ENCODE measurements at places on chromosomes 3 and 15.
A peak's percentile ranks its signal among the peaks of the same experiment; 100 is the strongest.

DNA sequence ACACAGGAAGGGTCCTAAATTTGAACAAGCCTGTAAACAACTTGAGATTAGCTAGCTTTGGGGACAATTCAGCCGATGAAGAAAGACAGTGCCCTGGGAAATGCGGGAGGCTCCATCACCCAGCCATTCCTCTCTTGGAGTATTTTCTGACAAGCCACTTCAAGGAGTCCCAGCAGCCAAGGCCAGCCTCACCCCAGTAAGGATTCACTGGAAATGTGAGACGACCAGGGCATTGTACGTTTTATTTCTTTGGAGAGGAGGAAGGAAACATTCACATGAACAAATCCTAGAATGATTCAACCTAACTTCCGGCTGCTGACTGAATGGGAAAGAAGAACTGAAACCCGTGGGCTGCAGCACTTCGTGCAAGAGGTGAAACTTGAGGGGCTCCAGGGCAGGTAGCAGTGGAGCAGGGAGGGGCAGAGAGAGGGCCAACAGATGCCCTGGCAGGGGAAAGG, 116.4 kb upstream of the ARHGEF3 start:
- no peak for DNase-seq

DNA sequence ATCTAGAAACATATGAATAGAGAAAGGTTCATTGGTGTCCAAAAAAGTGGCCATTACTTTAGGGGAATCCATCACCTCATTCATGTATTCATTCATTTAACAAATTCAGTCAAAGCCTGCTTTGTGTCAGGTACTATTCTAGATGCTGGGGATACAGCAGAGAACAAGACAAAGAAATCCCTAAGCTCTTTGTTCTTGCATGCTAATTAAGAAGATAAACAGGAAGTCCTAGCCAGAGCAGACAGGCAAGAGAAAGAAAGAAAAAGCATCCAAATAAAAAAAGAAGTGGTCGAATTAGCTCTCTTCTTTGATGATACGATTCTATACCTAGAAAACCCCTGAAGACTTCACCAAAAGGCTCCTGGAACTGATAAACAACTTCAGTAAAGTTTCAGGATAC, 12.4 kb upstream of the ZMAT3 start:
- DNase-seq: no peak

DNA sequence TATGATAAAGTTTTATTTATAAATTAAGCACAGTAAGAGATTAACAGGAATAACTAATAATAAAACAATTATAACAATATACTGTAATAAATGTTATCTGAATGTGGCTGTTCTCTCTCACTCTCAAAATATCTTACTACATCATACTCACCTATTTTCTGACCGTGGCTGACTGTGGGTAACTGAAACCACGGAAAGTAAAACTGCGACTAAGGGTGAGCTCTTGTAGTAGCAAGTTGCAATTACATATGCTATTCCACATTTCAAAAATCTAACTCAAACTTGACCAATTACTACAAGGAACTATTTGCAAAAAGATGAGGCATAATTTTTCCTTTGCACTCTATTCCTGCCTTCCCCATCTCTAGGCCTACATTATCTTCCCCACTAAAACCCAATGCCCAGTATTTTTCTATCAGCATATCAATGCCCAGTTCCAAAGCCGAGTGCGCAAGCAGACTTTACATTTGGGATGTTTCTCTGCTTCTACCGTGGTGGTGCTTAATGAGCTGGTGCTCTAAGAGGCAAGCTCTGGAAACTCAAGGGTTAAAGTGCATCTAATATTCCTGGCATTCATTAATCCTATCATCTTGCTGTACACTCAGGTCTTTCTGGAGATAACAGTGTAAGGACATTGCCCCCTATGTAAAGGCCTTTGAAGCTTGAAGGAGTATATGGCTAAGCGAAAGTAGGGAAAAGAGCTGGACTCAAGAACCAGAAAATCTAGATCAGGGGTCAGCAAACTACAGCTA, 6.7 kb downstream of the PCYT1A start:
- DNase-seq: no peak

GRCh38 chr15:46312133-46312740, 677.4 kb downstream of the SQOR start:
- peak; percentile 82 for DNase-seq

- no peak for DNase-seq
Measured at GRCh38 chr15:100229181-100230163, 112.3 kb downstream of the ADAMTS17 start.

DNA sequence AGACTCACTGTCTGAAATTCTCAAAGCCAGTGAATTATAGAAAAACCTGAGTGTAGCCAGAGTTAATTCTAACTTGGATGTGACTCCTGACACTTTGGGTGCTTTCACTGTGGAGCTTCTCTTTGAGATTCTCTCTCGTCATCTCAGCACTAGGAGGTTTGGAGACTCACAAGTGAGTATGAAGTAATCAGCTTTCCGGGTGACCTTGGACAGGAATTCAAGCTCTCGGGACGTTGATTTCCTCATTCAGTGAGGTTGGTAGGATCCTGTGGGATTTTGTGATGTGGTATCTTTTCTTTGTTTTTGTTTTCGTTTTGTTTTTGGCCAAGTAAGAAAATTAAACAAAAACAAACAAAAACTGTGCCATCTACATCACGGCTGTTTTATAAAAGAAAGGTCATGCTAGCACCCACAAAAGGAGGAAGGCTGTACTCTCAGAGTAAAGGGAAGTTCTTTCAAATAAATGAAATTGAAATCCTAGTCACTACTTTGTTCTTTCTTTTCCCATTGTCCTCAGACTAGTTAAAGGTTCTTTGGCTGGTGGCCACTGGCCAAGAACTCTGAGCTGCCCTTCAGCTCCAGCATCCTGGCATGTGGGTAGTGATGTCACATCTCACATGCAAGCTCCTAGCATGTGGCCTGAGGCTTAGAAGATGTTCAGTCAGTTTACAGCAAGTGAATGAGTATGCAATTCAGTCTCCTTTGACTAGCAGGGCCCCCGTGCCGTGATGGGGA, 263.3 kb upstream of the TPM1 start:
- no peak for DNase-seq

DNA sequence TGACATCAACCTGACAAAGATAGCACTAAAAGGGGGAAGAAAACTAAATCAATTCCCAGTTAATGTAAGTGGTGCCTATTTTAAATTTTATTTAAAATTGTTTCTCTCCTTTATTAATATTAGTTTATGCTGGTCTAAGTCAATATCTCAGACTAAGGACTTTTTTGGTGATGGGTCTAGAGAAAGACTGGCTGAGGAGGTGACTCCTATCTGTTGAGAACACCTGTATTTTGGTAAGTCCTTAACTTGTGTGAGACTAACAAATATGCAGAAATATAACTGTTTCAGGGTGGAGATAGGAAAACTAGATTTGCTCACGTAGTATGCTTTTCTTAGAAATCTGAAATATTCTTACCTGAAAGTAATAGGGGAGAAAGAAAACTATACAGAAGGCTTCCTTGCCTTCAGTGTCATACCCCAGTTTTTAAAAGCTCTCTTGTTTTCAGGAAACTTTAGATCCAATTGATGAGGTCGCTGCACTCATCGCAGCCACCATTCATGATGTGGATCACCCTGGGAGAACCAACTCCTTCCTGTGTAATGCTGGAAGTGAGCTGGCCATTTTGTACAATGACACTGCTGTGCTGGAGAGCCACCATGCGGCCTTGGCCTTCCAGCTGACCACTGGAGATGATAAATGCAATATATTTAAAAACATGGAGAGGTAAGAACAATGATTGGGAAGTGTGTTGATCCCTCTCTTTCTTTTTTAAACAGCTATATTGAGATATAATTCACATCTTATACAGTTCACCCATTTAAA, 138.9 kb downstream of the PDE8A start:
- no peak for DNase-seq

- no peak for DNase-seq
Measured at GRCh38 chr15:82898961-82899360, 53.6 kb downstream of the HOMER2 start.

DNA sequence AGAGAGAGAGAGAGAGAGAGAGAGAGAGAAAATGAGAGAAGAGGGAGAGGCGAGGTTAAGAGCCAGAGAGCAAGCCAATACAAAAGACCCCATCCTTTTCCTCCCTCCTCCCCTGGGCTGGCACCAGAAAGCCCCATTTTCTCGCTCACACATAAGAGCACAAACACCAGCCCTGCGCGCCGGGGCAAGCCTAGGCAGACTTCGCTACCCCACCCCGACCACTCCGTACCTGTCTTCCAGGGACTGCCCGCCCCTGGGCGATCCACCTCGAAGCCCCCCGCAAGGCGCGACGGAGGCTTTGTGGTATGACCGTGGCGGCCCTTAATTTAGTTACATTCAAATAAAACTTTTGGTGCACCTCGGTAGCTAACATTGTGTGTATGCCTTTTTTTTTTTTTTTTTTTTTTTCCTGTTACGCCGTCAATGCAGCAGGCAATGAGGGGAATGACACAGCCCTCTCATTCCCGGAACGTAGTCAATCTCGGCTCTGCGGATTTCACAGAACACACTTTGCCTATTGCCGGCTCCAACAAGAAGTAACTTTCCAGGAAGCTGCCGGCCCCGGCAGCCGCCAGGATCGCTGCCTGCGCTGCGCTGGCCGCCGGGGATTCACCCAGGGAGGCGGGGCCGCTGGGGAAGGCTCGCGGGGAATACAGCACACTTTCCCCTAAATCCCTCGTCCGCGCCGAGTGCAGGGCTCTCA, 7.7 kb downstream of the BCL6 start:
- DNase-seq: peak; percentile 88

- DNase-seq: peak; percentile 65
Measured at GRCh38 chr3:193240436-193240849, 579 bp upstream of the PLAAT1 start.

DNA sequence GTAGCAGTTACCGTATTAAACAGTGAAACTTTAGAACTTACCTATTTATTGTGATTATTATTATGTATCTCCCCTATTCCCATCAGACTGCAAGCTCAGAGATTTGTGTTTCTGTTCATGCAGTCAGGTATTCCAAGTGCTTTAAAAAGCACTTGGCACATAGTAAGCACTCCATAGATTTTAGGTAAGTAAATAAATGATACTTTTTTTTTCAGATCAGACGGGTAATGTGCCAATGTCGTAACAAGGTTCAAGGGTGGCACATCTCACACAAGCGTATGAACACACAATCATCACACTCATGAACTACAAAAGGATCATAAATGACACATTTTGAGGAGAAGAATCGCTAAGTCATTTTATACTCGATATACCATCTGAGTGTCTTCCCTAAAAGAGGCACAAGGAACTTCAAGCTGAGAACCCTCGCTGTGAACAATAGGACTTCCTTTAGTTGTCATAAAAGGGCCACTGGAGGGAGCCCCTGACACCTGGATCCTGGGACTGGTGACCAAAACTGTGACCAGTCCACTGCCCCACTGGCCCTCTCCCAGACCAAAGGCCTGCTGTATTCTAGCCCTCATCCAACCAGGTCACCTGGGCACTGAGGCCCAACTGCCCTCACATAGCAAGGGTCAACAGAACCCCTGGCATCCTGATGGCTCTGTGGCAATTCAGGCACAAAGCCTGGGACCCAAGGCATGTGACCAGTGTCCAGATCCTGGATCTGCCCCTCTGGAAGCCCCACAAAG, 32.1 kb downstream of the KIF9 start:
- peak; percentile 50 for DNase-seq

DNA sequence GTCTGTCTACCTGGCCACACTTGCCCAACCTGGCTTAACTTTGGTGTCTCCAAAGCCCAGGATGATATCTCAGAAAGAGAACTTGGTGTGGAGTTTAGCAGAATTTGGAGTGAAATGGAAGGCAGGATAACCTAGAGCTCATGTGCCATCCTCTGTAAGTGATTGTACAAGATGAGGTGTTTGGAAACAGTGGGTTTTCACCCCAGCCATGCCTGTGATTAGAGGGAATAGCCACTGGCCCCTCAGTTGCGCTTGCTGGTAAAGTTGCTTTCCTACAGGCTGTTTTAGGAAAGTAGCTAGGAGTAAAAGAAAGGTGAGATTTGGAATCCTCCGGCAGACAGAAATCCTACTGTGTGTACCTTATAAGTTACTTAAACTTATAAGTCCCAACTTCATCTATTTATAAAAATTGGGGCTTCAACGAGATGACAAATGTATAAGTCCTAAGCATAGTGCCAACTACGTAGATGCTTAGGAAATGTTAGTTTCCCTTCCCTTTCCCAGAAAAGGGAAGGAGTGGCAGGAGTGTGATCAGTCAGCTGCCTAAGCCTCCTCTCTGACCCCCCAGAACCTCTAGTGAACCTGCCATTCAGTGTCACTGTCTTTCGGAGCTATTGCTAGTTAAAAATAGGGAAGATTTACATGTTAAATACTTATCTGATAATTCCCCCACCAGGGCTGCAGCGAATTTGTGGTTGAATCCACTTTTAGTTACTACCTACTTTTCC, 13.4 kb upstream of the BMF start:
- DNase-seq: peak; percentile 71

- DNase-seq: no peak
Measured at GRCh38 chr3:11776346-11776745, 70.3 kb downstream of the TAMM41 start.

DNA sequence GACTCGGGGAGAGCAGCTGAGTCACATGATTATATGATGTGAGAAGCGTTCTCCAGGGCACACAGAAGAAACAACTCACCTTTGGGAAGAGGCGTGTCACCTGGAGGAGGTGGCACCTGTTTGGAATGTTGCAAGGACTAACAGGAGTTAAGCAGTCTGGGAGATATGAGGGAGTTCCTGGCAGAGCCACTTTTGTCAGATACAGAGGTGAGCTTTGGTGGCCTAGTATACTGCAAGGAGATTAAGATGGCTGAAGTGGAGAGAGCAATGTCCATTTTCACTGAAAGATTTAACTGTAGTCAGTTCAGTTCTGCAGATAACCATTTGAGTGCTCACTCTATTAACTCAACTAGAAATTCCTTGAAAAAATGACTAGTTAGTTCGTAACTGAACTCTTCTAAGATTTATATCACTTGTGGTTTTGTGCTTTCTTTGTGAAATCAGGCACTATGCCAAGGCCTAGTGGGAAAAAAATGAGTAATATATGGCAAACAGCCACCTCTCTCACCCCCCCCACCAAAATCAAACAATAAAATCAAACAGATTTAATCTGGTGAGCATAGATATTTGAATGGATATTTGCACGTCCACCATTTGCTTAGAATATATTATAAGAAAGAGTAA, 61.3 kb downstream of the CRYBG3 start:
- peak; percentile 12 for DNase-seq

DNA sequence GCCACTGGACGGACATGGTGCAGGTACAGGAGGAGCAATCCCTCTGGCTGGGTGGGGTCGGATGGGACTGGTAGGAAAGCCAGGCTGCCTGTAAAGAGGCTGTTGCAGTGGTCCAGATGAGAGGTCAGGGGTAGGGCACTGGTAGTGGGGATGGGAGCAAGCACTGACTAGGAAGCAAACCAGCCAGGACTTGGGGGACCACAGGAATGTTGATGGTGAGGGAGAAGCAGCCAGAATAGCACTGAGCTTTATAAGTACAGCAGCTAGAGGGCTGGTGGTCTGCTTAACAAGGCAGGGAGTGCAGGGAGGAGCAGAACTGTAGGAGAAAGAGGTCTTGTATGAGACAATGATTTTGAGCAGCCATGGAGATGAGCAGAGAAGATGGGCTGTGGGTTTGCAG, 38.7 kb upstream of the PTPN23 start:
- DNase-seq: no peak

Measured in muscle of leg (tissue), 16 donors.